ENCODE measurements at places on chromosomes 3 and 15.
A peak's percentile ranks its signal among the peaks of the same experiment; 100 is the strongest.

DNA sequence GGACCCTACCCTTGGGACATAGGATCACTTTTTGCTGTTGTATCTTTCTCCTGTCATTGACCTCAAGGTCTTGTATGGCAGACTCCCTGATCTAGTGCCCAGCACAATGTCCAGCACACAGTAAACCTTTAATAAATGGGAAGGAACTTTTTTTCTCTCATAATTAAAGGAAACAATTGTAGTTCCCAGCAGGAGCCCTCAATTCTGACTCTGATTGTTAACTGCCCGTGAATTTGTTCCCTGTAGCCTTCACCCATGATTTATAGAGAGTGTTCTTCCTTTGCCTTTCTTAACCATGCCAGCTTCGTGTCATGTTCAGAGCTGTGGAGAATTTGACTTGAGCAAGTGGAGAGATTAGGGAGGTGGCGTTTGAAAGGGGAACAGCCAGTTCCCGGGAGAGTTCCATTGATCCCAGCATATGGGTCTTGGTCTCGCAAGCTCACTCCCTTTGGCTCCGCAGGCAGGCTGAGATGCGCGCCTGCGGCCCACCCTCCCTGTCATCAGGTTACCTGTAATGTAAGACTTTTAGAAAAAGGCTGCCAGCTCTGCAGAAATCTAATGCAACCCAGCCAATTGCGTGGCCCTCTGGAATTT lies 182.6 kb downstream of the TP63 start:
- DNase-seq = no peak

- DNase-seq = no peak
These were observed 9.5 kb downstream of the PAK2 start for GRCh38 chr3:196749125-196749524.

DNA sequence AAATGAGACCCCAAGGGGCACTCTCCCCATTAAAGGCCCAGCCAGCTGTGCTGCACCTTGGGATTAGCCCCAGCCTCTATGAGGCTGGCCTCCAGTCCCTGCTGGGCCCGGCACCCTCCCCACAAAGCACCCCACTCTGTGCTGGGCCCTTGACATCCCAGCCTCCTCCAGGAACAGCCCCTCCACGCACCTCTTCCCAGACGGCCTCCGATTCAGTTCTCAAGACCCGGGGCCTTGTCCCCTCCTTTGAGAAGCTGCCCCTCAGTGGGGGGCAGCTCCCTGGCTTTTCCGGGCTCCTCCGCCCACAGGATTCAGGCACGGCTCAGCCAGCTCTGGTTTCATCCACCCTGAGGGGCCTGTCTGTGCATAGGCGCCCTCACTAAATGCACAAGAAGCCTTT lies 144.1 kb downstream of the LRRK1 start:
- no peak for DNase-seq

DNA sequence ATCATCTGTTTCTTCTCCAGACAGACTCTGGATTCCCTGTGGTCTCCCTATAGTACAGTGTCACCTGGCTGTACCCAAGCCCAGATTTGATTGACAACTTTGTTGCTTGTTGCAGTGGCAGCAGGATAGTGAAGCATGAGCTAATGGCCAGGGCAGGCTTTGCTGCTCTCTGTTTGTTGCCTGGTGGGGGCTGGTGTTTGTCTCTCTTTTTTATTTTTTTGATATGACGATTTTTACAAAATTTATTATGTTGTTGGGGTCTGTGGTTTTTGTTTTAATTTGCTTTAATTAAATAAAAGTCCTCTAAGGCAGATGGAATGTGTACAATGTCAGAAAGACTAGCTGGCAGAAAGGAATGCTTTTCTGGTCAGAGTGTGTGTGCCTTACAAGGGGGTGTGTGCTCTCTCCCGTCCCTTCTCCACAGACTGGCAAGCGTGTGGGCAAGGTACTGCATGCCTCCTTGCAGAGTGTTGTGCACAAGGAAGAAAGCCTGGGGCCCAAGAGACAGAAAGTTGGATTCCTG lies 15.2 kb upstream of the CLEC3B start:
- DNase-seq = peak; percentile 80

- no peak for DNase-seq
These were observed 23.1 kb upstream of the P4HTM start for GRCh38 chr3:48966876-48967361.

GRCh38 chr3:195839260-195840010 lies 27.7 kb upstream of the MUC4 start:
- DNase-seq = no peak

DNA sequence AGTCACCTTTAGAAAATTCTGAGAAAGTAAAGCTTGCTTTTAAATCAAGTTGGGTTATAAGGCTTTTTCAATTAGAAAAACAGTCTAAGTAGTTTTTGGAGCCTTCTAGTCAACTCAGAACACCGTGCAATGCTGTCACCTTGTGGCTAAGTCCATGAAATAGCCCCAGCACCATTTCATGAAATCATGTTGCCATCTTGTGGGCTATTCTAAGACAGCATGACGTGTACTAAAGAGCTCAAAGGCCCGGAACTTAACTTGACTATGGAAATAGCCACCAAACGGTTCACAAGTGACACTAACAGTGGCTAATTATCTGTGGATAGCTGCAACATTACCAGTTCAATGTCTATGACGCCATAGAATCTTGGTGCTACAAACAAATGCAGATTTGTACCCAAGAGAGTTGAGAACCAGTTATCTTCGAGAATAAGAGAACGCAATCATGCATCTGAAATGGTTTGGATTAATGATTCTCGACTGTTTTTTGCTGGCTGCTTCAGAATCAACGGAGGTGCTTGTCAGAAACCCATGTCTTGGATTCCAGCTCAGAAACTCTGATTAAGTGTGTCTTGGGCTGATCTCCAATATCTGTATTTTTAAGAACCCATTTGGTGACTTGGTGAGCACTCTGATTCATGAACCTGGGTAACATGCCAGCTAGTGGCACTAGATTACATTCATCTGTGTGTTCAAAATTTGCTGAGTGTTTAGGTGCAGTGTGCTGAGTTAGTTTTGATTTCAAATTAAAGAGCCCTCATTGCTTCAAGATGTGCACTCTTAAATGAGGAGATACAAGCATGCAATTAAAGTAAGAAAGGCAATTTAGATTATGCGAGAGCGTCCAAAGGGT lies 111.2 kb upstream of the MCTP2 start:
- peak; percentile 65 for DNase-seq

DNA sequence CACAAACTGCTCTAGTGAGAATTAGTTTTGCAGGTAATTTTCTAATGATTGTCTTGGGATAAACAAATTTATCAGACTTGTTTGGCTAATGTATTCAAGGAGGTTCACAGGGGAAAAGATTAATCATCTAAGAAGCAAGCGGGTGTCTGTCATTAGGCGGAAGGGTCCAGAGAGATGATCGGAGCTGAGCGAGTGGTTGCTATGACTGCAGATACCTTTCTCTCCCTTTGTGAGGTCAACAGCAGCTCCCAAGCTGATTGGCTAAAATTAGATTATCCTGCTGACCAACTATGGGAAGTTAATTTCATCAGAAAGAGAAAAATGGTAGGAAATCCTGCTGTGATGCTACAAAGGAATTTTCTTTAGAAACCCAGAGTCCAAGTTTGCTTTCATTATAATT lies 276.0 kb downstream of the SOX2 start:
- no peak for DNase-seq

- DNase-seq = no peak
These were observed 12.9 kb downstream of the GABRB3 start for GRCh38 chr15:26759986-26760385.

DNA sequence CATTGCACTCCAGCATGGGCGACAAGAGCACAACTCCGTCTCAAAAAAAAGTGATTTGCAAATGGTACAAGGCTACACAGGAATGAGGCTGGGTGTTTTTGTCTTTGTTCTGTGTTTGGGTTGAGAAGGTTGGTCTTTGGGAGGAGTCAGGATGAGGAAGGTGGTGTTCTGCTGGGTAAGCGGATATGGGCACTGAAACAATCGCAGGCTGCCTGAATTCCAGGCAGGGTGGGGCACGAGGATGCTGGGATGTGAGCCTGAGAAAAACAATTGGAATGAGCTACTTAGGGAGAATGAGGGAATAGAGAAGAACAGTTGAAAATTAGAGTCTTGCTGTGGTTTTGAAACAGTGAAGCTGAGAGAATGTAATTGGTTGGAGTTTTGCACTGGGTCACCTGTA lies 51.6 kb downstream of the ZBTB38 start:
- no peak for DNase-seq
